T-cell (primary cell): ENCODE measurements at places on chromosomes 5 and 9.

DNA sequence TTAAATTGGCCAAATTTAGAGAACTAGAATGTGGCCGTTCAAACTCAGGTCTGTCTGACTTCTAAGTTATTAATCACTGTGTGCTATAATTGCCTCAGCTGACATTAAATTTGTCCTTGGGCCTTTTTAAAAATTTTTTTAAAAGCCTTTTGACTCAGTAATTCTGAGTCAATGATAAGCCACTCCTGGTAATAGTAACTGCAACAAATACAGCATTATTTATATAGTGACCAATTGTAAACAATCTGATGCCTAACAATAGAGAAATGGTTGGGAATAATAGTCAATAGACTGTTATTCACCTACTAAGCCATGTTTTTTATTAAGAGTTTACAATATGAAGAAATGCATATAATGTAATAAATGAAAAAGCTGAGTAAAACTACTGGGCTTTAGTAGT lies 70.9 kb upstream of the FSD1L start:
- no peak for DNase-seq

DNA sequence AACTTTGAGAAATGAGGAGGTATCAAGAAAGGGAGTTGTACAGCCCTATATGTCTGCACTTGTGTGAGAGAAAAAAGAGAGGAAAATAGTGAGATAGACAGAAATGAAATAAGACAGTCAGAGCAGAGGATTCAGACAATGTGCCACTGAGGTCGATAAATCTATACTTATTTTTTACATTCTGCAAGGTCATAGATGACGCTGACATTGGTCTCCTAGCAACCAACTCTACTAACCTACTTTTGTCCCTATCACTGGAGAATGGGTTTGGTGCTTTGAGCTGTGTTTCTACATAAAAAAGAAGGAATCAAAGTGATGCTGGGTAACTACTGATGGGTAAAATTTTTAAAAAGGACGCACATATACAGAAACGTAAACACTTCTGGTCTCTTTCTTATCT lies 573.3 kb upstream of the RORB start:
- no peak for DNase-seq

GRCh38 chr9:130685104-130685503 lies 8.5 kb upstream of the EXOSC2 start:
- no peak for DNase-seq

DNA sequence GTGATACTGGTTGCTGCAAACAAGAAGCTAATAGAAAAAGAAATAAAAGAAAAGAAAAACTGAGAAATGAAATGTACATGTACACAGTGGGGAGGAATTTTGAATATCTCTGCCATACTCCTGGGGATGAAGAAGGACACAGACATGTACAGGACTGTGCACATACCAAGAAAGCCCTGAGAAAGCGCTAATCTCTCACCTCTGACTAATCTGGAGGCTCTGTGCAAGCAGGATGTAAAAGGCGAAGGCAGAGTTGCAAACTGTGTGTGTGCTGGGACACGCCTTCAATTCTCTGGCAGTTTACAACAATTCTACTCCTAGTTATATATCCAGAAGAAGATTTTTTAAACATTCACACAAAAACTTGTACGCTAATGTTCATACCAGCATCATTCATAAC lies 211.4 kb downstream of the KIAA0825 start:
- DNase-seq = no peak

GRCh38 chr9:77872863-77873262 lies 158.7 kb downstream of the GNAQ start:
- DNase-seq = no peak
